Cortex of kidney (tissue), 1 donor: ENCODE measurements at places on chromosomes 4 and X.

DNA sequence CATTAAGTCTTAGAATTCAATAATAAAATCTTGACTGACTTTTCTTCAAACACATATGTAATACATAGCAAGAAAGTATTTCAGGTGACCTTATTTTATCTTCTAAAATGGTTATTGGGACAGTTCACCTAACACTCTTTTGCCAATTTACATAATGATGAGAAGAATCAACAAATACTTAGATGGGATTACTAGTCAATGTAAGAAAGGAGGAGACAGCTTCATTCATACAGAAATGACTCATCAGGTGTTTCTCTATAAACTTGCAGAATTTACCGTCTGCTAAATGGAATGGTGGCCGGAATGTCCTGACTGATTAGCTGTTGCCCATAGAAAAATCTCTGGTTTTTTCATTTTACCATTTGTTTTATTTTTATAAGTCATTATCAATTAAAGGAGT, 115.0 kb upstream of the ETNPPL start:
- no peak for DNase-seq

DNA sequence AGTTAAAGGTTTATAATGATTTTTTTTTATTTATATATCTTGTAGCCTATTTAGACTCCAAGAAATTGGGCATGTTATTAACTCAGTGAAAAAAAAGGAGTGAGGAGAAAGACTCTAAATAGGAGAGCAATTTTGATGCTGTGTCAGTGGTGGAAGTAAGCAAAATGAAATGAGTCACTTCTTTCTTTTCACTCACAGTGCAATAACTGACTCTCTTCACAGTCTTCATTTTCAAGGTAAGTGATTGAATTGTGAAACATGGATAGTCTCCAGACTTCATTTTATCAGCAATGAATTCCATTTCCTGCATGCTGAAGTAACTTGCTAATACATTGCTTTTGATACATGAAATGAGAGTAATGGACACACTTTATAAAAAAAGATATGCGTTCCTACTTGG, 2271.5 kb downstream of the PCDH7 start:
- no peak for DNase-seq

DNA sequence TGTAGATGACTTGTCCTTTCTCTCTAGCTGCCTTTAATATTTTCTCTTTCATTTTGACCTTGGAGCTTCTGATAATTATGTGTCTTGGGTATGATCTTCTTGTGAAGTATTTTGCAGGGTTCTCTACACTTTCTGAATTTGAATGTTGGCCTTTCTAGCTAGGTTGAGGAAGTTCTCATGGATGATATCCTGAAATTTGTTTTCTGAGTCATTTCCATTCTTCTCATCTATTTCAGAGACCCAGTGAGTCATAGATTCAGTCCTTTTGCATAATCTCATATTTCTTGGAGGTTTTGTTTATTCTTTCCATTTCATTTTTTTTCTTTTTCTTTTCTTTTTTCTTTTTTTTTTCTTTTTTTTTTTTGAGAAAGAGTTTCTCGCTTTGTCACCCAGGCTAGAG, 585.7 kb upstream of the PABPC4L start:
- no peak for DNase-seq

DNA sequence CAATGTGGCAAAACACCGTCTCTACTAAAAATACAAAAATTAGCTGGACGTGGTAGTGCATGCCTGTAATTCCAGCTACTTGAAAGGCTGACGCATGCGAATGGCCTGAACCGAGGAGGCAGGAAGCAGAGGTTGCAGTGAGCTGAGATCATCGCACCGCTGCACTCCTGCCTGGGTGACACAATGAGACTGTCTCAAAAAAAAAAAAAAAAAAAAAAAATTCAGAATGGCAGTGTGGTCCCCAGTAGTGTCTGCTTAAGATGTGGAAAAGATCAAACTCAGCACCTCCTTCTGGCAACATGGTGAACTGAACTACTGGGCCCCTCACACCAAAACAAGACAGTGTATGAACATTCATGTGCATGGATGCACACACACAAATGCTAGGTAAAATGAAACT, 32.2 kb downstream of the SMS start:
- no peak for DNase-seq

GRCh38 chr4:83132065-83132464, 17.5 kb upstream of the PLAC8 start:
- DNase-seq: no peak

- no peak for DNase-seq
Measured at GRCh38 chr4:1748465-1748995, 27.2 kb downstream of the TACC3 start.

DNA sequence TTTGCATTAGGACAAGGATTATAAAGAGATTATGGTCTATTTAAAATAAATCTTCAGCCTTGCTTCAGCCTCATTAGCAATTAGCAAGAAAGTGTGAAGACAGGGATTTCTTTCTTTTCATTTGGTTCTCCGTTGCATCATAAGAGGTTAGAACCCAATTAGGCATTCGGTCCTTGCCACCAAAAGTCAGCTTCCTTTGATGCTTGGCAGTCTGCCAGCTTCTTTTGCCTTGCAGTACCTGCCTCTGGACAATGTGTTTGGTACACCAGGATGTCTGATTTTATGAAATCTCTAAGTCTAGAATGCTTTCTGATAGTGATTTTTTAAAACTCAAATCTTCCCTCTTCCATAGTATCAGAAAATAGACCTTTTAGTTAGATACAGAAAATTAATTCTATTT, 12.4 kb downstream of the SMIM20 start:
- no peak for DNase-seq
